ENCODE measurements at places on chromosomes 2 and 18.

DNA sequence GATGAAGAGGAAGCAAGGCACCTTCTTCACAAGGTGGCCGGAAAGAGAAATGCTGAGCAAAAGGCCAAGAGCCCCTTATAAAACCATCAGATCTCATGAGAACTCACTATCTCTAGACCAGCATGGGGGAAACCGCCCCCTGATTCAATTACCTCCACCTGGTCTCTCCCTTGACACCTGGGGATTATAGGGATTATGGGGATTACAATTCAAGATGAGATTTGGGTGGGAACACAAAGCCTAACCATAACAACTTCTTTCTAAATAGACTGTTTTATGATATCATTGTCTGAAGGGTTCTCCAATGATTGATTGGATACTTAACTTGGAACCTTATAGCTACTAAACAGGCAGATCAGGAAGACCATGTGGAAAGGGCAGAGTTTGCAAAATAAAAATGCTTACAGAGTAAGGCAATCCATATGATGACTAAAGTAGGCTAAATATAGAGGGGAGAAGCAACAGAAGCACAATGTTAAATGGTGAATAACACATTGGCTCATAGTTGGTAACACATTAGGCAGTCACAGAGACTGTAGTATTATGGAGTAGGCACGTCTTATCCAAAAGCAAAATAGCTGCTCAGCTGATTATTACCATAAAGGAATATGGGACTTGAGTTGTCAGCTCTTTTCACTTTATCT lies 179.0 kb downstream of the BARD1 start:
- DNase-seq, result no peak

GRCh38 chr2:56184500-56185011 lies 766 bp downstream of the CCDC85A start:
- no peak for DNase-seq

- no peak for DNase-seq
Observed at GRCh38 chr18:46311491-46311890, 207.3 kb downstream of the HAUS1 start.

DNA sequence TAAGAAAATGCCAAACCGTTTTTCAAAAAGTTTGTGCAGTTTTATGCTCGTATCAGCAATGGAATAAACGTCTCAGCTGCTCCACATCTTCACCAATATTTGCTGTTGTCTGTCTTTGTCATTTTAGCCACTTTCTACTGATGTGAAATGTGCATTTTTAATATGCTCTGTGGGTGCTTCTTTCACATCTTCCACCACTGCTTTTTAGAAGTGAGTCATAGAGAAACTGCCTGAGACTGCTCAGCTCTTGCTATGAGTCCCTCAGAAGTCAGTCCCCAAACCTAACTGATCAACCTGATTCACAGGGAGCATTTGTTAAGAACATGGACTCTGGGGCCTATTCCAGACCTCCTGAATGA lies 41.0 kb upstream of the EPC2 start:
- no peak for DNase-seq

- DNase-seq, result no peak
Observed at GRCh38 chr2:220417503-220417902, 790.1 kb downstream of the SLC4A3 start.

GRCh38 chr18:36083729-36084128 lies 16.4 kb upstream of the RPRD1A start:
- DNase-seq, result no peak
